ENCODE measurements at places on chromosomes 2 and 18. TPM values are rescaled to one million over a fixed set of nuclear protein-coding genes. Genes with fewer than 3 reads are reported as not detected.

DNA sequence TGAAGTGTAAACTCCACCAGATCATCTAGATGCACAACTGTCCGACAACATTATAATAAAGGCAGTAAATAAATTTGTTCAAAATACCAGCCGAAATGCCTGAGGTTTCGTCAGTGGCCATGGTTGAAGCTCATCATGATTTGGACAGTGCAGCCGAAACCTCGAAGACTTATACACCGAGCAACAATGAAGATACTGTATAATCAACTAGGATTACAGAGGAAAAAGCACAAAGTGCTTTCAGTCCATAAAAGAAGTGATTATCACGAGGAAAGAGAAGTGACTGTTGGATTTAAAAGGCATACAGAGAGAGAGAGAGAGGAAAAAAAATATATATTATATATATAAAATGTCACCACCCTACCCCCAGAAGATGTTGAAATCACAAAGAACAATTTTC, 52.0 kb upstream of the GALNT3 start:
- no peak for DNase-seq

The ZC3H8 gene
- total RNA-seq, result 10.5 TPM

The DSG1 gene
- total RNA-seq, result not detected

The AQP12A gene
- not detected for total RNA-seq

DNA sequence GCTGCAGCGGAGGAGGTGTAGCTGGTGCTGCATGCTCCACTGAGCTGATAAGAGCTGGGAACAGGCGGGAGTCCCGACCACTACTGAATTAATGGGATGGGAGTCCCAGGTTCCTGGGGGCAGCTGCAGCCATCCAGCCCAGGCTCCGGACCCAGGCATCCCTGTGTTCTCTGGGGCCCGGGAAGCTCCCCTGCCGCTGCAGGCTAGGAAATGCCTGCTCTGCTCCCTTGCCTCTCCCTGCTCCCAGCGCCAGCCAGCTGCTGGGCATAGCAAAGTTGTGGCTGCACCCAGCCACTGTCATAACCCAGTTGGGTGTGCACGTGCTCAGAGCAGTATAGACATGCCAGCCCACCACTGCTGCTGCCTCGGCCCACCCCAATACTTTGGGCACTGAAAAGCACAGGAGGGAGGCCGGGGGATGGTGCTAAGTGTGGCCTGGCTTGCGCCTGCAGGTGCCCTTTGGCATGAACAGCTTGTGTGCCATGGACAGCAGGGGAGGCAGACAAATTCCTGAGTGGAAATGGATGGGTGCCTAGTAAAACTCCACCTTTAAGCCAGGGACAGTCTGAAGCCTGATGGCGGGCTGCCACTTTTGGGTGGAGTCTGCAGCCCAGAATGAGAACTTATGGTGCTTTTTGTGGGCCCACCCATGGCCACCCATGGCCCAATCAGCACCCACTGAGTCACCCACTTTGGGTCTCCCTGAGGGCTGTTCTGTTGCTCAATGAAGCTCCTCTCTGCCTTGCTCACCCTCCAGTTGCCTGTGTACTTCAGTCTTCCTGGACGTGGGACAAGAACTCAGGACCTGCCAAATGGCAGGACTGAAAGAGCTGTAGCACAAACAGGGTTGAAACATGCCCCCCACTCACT, 219.3 kb upstream of the TMEFF2 start:
- peak; percentile 7 for DNase-seq

DNA sequence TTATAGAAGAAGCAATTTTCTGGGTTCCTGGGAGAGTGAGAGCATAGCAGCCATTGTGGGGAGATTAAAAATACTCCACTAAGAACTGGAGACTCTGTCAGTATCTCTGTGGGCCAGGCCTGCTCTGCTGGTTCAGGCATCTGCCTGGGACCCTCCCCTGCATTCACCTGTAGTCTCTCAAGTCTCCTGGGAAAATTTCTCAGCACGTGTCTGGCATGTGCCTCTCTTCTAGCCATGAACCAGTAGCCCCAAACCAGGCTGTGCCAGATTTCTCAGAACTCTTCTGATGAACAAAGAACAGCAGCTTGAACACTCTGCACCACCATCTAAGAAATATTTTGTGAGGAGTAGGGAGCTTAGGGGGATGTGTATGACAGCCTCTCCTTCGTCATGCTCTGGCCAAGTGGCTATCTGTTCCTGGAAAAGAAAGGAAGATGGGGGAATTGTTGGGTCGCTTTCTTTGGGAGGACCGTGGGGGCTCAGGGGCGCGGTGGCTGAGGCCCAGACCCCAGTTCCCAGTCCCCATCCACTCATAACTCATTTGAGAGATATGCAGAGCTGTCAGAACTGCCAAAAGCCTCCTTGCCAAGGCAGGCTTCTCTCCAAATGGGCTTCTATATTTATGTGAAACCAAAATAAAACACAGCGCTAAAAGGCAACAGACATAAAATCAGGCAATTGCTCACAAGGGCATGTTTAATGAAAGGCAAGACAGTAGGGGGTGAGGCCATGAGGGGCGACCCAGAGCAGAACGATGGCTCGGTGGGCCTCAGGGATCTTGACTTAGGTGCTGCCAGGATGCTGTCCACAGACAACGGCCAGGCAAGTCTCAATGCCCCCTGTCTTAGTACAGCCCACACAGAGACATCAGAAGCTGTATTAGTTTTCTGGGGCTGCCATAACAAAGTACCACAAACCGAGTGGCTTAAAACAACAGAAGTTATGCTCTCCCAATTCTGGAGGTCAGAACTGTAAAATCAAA, 114.7 kb upstream of the TNP1 start:
- no peak for DNase-seq

GRCh38 chr18:49709347-49709690, 104.0 kb downstream of the ACAA2 start:
- no peak for DNase-seq

DNA sequence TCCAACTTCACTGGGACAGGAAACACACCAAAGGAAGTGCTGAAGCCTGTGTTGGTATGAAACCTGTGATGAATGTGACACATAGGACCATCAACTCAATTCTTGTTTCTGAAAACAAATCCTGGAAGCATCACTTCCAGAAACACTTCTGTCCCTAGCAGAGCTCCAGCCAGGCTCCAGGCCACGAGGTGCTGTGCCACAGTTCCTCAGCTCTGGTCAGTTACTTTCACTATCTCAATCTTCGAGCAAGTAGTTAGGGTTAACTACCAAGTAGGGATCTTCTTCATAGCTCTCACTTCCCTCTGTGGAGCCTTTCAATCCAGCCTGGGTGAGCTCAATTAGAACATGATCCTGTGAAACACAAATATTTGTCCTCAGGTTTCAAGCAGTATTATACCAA, 3.6 kb upstream of the LCT start:
- no peak for DNase-seq

- no peak for DNase-seq
Observed at GRCh38 chr2:68266655-68267054, 14.3 kb upstream of the PPP3R1 start.

Data from RPMI7951 (cell line).